Tongue (tissue), 3 donors: ENCODE measurements at places on chromosomes 5 and 9. TPM values are rescaled to one million over a fixed set of nuclear protein-coding genes. Genes with fewer than 3 reads are reported as not detected.

DNA sequence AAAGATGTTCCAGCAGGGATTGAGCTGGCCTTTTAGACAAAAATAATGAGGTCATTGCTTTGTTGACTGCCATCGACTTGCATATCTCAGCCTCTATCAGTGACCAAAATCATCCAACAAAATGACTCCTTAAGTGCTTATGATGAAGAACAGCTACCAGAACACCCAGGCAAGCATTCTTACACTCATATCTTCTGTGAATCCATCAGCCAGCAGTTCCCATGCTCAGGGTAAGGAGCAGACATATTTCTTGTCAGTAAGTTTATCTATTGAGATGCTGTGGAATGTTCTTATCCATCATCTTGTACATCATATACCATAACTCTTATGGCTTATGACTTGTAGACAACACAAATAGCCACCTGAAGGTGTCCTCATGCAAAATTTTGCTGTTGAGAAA lies 20.2 kb upstream of the SPDL1 start:
- DNase-seq, result no peak

ARL14EPL gene
- not detected for total RNA-seq

FRMPD1 gene
- total RNA-seq, result 3.3 TPM

PLEKHG4B gene
- 3.3 TPM for total RNA-seq

TLR4 gene
- 8.8 TPM for total RNA-seq

DNA sequence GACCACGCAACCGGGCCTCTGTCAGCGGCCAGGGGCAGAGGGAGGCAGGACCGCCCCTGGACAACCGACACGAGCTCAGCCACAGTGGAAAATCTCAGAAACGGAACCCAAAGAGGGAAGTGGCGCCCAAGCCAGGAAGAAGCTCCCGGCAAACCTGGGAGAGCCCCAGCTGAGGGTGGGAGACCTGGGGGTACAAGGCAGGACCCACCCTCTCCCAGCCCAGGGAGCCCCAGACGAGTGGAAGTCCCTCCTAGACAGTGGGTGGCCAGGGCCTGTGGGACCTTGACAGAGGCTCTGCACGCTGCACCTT lies 3.0 kb downstream of the SLC12A7 start:
- DNase-seq, result no peak

DNA sequence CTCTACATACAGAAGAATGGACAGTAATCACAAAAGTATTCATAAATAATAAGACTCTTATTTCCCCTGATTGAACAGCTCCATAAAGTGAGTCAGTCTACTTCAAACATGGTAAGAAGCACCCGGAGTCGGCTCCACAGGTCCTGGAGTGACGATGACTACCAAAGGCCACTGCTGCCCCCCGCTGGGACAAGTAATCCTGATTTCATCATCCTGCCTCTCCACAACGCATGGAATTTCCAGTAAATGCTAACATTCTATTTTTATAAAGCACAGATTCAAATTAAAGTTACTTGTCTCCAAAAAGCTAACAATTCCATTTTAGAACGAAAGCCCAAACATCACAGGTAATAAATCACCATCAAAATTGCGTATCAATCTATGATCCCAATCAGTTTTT lies 16.2 kb downstream of the ATPSCKMT start:
- DNase-seq, result peak; percentile 70

DNA sequence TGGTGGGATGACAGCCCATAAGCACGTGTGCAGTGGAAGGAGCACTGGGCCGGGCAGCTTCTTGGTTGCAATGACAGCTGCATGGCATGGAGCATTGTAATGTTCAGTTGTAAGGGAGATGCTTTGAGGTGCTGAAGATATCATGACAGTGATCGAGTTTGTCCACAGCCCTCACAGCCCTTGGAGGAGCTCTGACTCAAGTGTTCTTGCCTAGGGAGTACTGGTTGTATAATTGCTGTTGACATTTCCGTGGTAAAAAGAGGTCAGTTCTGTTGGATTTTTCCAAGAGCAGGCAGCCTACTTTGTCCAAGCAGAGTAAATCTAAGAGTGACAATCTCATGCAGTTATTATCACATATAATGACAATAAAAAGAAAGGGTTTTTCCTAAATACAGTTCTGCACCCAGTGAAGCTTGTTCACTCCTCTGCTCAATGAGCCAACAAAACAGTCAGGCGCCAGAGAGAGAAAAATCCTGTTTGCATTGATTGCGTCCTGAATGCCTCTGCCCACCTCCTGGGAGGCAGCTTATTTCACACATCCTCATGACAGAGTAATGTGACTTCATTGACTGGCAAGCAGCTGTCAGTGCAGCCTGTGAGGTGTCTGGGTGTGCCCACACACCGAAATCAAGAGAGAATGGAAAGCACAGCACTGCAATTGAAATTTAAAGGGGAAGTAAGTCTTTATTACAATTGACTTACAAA lies 248.0 kb downstream of the NTRK2 start:
- peak; percentile 15 for DNase-seq

GRCh38 chr5:72920690-72921502 lies 34.9 kb upstream of the FCHO2 start:
- peak; percentile 44 for DNase-seq

GRCh38 chr9:12860998-12861397 lies 86.2 kb downstream of the LURAP1L start:
- DNase-seq, result no peak

N4BP3 gene
- 22.1 TPM for total RNA-seq

- peak; percentile 43 for DNase-seq
These were observed 841.9 kb upstream of the ACO1 start for GRCh38 chr9:31542384-31543055.

- no peak for DNase-seq
These were observed 199.6 kb downstream of the KCTD16 start for GRCh38 chr5:144370273-144370672.

- peak; percentile 37 for DNase-seq
These were observed 121.4 kb downstream of the GNAQ start for GRCh38 chr9:77910194-77910621.

- no peak for DNase-seq
These were observed 318.6 kb downstream of the CSNK1G3 start for GRCh38 chr5:123830575-123830974.

- no peak for DNase-seq
These were observed 274.3 kb downstream of the ADAMTSL1 start for GRCh38 chr9:18748251-18748701.

GRCh38 chr9:5999443-6000101 lies 15.9 kb downstream of the RANBP6 start:
- DNase-seq, result no peak

SAXO1 gene
- total RNA-seq, result under 0.01 TPM

DNA sequence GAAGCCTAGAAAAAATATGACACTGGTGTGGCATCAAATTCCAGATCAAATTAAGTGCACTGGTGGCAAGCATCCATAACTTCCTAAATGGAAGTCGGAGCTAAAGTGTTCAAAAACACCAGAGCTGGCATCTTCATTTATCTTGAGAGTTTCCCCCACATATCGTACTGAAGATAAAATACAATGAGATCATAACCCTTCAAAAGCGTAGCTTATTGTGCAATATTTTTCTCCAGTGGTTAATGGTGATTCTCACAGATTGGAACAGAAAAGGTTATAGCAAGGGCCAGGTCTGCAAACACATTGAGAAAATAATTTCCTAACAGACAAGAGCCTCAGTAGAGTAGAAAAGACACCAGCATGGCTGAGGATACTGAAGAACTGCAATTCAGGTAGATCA lies 147.6 kb downstream of the SEMA5A start:
- no peak for DNase-seq

DNA sequence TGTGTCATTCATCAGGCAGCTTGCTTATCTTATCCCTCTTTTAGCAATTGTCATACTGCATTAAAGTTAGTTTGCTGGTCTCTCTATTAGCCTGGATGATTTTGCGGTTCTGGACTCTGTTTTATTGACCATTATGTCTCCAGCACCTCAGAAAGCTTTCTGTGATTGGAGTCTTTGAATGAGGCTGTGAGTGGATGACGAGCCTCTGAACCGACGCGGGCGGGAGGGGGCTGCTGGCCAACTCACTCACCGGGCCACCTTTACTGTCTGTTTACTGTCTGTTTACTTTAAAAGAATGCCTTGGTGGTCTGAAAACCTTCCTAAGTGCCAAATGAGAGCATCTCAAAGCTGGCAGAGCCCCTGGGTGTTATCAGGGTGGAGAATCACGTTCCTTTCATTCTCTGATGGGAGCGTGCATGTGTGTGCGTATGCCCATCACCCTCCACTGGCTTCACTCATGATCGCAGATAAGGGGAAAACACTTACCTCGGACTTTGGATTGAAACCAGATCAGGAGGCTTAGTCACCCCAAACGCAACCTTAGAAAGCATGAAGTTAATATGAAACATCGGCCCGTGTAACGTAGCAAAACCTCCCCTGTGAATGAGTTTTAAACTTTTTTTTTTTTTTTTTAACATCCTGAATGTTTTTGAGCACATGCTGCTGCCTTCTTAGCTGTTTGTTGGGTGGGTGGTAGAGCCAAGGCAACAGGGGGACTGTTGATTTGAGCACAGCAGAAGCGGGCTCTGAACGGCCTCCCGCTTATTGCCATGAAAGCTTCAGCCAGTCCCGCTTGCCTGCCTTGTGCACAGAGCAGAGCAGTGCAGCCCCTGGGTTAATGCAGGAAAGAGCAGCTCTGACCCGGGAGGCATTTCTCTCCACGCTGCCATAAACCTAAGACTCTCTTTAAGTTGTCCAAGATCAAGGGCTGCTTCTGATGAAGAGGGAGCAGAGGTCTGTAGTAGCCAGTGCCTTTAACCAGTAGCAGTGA lies 173.6 kb downstream of the GADD45G start:
- no peak for DNase-seq

GRCh38 chr5:171424726-171425125 lies 5.3 kb downstream of the FGF18 start:
- no peak for DNase-seq

POLE3 gene
- 36.5 TPM for total RNA-seq
